KG1 (cell line): ENCODE measurements at places on chromosomes 4 and X.

GRCh38 chr4:163157157-163157556, 9.5 kb downstream of the NAF1 start:
- no peak for DNase-seq

DNA sequence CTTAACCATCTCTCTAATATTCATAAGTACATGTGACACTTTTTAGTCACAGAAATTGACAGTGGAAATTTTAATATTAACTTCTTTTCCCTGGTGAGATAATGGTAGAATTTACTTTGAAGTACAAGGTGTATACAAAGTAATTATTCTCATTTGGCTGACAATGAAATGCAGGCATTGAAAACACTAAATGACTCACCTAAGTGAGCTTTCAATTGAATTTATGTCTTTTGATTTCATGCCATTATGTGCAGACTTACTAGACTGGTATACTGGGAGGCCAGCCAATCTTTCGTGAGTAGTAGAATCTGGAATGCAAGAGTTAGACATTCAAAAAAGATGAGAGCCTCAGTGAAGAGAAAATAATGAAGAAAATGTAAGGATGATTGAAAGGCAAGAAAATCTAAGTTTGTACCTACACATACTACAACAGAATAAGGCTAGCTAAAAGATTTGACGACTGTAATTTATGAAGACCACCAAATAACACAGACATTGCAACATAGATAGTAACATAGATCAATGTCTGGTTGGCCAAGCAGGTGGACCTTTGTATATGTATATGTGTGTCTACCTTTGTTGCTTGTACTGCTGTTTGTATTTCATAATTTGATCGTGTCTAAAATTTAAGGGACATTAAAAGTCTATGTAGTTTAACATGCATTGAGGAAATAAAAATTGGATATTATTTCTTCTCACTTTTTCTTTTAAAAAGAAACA, 459.7 kb downstream of the IL15 start:
- no peak for DNase-seq

GRCh38 chr4:7701866-7702649, 237.6 kb downstream of the AFAP1 start:
- DNase-seq = no peak

- DNase-seq = no peak
These were observed 11.2 kb downstream of the PJA1 start for GRCh38 chrX:69154051-69154450.

GRCh38 chr4:154560824-154561231, 2.0 kb upstream of the FGB start:
- no peak for DNase-seq

DNA sequence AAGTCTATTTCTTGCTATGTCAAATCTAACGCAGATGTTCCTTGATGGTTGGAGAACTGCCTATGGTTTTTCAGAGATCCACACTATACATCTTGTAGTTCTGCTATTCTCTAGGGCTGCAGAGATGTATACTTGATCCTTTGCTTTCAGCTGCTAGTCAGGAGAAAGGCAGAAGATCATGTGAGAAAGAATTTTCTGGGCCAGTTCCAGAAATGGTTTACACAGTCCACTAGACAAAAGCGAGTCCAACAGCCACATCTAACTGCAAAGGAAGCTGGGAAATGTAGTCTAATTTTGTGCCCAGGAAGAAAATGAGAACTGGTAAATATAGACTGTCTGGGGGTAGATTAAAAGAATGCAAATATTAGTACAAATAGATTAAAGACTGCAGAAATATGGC, 394.3 kb upstream of the SLIT2 start:
- no peak for DNase-seq
